Stimulated activated CD8-positive, alpha-beta memory T cell treated with anti-CD3 and anti-CD28 coated beads, Interleukin-12 subunit alpha, Interleukin-12 subunit beta, amount 100 ng/mL, for 1 hour (primary cell): ENCODE measurements at places on chromosomes 4 and X.

DNA sequence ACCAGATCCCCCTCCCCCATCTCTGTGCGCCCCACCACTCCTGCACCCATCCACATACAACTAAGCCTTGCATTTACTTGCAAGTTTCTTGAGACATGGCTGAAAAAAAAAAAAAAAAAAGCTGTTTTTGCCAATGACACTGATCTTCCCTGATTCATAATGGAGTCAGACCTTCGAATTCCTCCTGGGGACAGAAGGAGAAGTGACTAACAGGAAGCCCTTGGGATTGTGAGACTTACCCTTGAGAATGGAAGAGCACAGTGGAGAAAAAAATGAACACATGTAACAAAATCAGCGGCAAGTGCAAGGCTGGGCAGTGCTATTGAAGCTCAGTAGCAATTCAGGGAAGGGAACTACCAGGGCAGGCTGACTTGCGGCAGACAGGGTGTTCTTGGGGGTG, 288.4 kb downstream of the BCOR start:
- DNase-seq = no peak

- DNase-seq = no peak
Observed at GRCh38 chrX:52576474-52576873, 59.6 kb upstream of the XAGE1B start.

DNA sequence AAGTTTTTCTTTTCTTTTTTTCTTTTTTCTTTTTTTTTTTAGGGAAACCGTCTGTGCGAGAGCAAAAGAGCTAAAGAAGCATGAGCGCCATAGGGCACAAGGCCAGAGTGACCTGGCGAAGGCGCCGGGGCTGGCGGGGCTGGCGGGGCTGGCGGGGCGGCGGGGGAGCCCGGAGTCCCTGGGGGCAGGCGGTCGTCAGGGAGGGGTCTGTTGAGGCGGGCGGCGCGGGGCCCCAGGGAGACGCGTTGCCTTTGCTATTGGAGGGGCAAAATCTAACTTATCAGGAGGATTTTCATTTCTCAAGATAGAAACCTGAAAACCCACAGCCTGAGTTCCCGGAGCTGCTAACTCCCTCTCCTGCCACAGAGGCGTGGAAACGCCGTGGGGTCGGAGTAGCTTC, 135.6 kb upstream of the SMAD1 start:
- DNase-seq = no peak

DNA sequence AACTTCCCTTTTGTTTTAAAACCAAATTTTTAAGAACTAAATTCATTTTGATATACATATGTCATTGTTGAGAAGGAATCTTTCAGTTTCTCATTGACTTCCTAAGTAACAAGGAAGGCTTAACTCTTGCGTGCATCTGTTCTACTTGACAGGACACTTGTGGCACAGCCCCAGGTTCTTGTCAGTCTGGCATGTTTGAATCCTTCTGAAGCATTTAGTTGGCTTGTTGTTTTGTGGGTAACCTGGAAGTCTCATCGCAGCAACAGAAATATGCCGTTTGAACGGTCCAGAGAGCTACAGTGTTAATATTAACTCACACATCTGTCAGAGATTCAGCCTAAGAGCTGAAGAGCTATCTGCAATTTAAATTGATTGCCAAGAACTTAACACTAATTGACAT, 76.0 kb downstream of the GLRA3 start:
- DNase-seq = no peak

DNA sequence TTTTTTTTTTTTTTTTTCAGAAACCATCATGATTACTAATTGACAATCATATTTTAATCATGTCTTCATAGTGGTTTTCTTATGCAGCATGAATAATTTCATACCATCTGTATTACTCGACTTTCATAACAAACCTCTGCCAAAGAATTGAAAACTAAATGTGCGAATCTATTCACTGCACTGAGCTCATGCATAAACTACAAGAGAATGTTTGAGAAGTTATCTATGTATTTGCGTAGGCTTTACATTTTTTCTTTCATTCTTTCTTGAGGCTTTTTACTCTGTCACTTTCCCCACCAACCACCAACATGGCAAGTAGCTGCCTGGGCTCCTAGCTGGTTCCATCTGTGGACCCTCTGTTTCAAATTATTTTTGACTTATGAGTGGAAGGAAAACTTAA, 1761.0 kb downstream of the STIM2 start:
- DNase-seq = no peak

- no peak for DNase-seq
Observed at GRCh38 chr4:24769571-24769970, 25.8 kb upstream of the SOD3 start.

GRCh38 chrX:46250151-46250550, 295.1 kb downstream of the ZNF674 start:
- DNase-seq = no peak

GRCh38 chrX:150240643-150240970, 122.5 kb upstream of the MAMLD1 start:
- no peak for DNase-seq

DNA sequence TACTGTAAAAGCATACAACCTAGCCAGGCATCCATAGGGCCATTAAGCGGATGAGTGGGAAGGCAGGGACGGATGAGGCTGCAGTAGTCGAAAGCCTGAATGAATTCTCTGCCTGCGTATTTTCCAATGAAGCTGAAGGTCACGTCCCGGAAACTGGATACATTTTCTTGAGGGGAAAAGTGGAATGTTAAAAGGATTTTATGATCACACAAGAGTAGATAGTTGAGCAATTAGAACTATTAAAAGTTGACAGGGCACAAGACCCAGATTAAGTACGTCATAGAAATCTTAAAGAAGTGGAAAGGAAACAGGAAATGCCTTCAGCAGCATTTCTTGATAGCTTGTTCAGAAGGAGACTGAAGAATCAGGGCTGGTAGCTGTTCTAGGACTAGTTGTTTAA, 98.3 kb upstream of the CXXC4 start:
- DNase-seq = no peak

- DNase-seq = no peak
Observed at GRCh38 chrX:127404161-127404560, 584.6 kb downstream of the PRR32 start.

DNA sequence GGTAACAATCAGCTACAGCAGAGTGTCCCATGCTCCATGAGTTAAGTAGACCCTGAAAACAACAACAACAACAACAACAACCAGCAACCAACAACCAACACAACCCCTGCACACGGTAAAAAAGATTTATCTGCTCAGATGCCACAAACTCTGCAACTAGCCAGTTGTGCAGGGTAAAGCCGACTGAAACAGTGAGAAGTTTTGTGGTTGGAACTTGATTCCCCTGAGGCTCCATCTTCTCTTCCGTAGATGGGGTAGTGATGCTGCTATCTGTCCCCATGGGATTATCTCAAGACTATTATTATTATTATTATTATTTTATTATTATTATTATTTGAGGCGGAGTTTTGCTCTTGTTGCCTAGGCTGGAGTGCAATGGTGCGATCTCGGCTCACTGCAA, 50.6 kb upstream of the RAPGEF2 start:
- no peak for DNase-seq

- DNase-seq = no peak
Observed at GRCh38 chrX:78199851-78200250, 60.4 kb upstream of the TAF9B start.

- DNase-seq = no peak
Observed at GRCh38 chrX:138740341-138740740, 28.8 kb upstream of the FGF13 start.

GRCh38 chr4:35934320-35934981, 309.9 kb downstream of the ARAP2 start:
- DNase-seq = no peak

- DNase-seq = no peak
Observed at GRCh38 chr4:180057891-180058671, 2185.1 kb upstream of the TENM3 start.

- DNase-seq = no peak
Observed at GRCh38 chr4:100696531-100696930, 178.7 kb upstream of the EMCN start.

DNA sequence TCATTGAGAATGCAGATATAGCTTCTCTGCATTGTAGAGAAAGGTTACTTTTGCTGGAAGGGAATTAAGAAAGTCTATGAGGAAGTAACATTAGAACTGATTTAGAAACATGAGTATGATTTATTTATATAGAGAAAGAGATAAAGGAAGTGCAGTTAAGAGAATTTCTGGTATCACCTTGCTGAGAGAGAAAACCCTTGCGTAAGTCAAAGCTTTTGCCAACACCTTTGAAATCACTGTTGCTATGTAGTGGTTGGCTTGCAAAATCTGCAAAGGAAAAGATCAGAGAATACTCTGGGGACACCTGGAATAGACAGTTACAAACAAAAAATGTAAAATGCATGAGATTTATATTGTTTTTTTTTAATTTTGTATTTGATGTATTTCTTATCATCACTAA, 137.3 kb upstream of the RXFP1 start:
- no peak for DNase-seq

DNA sequence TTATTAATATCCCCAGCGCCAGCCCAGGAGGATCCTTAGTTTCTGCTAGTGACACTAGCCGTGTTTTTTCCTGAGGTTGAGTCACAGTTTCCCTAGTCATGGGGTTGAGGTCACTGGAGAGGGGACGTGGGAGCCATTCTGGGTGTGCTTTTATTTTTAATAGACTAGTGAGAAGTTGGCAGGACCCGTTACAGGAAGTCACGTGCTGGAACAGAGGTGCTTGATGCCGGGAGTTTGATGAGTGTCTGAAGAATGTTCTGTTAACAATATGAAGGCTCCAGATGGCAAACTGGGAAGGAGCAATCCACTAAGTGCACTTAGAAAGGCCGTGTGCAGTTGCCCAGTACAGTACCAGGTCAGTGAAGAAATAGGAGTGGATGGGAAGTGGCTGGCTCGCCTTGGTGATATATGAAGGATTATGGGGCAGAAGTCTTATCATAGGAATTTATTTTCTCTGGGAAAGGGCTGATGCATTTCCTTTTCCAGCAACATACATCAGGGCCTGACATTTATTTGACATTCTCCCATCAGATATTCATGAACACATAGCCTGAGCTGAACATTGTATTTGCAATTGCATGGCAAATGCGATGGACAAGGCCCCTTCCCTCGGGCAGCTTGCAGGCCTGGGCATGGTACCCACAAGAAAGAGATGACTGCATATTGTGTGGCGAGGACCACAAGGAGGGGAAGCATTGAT, 291.8 kb downstream of the FBXW7 start:
- DNase-seq = no peak

DNA sequence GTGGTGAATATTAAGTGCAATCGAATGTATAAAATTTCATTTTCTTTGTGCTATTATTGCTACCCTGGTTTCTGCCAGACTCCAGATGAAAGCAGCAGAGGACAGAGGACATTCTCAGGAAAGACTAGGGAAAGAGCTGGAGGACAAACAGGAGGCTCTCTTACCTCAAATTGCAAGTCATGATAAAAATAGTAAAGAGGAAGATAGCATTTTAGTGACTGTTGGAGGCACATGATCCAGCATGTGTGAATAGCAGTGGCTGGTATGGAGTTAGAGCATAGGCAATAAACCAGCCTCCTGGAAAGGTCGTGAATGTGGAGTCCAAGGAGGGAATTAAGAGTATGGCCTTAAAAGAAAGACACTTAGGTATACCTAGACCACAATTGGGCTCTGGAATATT, 1040.0 kb downstream of the STPG2 start:
- DNase-seq = no peak

- no peak for DNase-seq
Observed at GRCh38 chr4:78770091-78770642, 6.0 kb upstream of the BMP2K start.

GRCh38 chr4:37481547-37482122, 204.5 kb downstream of the RELL1 start:
- DNase-seq = no peak

GRCh38 chr4:53671757-53672156, 80.5 kb upstream of the LNX1 start:
- DNase-seq = no peak

DNA sequence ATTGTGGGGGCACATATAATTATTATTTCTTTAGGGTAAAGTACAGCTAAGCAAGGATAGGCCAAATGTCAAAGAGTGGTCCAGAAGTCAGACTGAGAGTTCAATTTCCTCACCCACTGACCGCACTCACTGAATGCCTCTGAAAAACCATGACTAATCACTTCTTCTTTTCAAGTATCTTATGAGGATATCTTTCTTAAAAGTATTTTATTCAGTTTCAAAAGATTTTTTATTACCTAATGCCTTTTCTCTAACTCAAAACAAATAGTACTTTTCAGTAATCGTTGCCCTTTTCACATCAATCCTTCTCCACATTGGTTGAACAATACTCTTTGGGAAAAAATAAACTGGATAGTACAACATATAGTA, 61.7 kb upstream of the CAMK2D start:
- DNase-seq = no peak

- DNase-seq = no peak
Observed at GRCh38 chr4:37999000-37999716, 39.0 kb downstream of the PTTG2 start.

DNA sequence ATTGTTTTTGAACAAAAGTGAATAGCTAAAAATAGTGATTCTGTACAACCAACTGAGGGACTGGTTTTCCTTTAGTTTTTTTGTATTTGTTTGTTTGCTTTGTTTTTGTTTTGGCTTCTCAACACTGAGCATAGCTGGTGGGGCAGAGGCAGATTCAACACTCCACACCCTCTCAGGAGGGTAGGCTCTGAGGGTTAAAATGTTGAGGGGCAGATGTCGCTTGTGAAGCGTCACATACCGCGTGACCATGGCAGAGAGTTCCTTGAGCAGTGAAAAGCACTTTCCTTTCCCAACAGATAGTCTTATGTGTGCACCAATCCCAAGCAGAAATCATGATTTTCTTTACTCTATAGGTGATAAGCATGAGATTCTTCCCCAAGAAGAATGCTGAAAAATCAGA, 155.0 kb downstream of the PALLD start:
- no peak for DNase-seq

DNA sequence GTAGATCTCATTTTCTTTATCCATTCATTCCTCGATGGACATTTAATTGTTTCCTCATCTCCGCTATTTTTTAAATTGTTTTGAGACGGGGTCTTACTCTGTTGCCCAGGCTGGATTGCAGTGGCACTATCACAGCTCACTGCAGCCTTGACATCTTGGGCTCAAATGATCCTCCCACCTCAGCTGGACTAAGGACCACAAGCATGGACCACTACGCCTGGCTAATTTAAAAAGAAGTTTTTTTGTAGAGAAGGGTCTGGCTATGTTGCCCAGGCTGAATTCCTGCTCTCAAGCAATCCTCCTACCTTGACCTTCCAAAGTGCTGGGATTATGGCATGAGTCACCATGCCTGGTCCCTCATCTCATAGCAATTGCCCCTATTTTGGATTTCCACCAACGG, 7.0 kb upstream of the TRIML1 start:
- no peak for DNase-seq

GRCh38 chr4:38768968-38769394, 13.8 kb downstream of the TLR10 start:
- no peak for DNase-seq

DNA sequence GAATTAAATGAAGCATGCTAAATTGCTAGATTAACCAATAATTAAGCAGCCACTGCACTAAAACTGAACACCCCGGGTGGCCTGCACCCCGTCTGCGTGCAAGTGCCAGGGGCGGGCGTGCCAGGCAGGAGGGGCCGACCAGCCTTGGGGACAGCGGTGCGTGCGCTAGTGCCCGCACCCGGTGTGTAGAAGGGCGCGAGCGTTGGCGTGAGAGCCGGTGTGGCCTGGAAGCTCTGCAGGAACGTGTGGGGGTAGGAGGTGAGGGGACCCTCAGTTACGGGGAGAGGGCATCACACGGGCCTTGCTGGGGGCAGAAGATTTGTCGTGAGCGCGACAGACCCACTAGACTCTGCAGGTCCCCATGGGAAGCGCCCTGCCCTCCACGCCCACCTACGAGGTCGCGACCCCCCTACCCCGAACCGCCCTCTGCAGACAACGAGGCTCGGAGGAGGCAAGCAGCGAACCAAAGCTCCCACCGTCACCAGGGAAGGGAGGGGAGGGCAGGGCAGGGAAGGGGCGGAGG, 105.8 kb downstream of the FAM53A start:
- DNase-seq = no peak

- no peak for DNase-seq
Observed at GRCh38 chr4:15416357-15417232, 11.2 kb upstream of the C1QTNF7 start.
